ENCODE measurements at places on chromosomes 11 and 22.

GRCh38 chr11:60165951-60166350 lies 16.9 kb downstream of the MS4A6A start:
- no peak for DNase-seq

GRCh38 chr11:83793310-83793709 lies 507.1 kb upstream of the CCDC90B start:
- DNase-seq = no peak

GRCh38 chr11:67470337-67471002 lies 1.4 kb upstream of the TMEM134 start:
- no peak for DNase-seq

GRCh38 chr11:120012245-120012644 lies 125.7 kb downstream of the TRIM29 start:
- no peak for DNase-seq

- no peak for DNase-seq
Measured at GRCh38 chr22:23393721-23394320, 186.3 kb downstream of the IGLL1 start.

- DNase-seq = no peak
Measured at GRCh38 chr11:66271816-66272215, 3.4 kb downstream of the RAB1B start.

DNA sequence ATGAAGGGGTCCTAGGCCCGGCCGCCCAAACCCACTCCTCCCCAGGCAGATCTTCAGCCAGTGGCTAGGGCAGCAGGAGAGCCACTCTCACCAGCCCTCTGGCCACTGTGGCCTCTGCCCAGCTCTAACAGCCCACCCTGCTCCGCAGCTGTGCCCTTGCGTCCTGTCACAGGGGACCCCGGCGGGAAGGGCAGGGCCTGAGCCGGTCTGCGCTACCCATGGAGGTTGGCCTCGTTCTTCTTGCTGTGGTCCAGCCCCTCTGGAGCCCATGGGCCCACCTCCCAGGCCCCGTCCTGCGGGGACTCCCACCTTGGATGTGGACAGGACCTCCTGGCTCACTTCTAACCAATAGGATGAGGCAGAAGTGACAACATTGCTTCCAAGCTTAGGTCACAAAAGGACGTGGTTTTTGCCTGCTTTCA lies 38.3 kb upstream of the TH start:
- no peak for DNase-seq

DNA sequence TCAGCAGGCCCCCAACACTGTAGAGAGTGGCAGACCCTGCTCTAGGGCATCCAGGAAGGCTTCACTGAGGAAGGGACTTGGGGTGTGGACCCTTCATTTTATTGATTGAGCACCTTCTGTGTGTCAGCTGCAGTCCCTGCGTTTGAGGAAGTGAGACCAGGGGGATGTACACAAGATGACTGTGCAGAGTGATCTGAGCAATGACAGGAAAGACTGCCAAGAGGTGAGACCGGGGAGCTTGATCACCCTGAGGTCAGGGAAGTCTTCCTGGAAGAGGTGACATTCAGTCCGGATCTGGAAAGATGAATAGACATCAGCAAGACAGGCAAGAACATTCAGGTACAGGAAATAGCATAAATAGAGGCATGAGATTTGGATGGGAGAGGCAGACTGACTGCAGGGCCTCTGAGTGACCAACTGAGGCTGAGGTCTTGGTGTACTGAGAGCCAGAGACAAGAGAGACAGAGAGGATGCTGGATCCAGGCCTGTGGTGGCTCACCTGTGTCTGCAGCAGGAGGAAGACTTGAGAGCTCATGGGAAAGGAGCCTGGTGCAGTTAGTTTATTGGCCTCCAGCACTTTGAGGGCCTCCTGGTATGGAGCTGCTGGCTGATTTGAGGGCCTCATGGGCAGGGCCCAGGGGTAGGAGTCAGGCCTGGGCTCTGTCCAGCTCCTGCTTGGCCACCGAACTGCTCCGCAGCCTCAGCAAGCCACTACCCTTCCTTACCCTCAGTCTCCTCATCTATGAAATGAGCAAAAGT lies 5.2 kb downstream of the DGAT2 start:
- DNase-seq = no peak

DNA sequence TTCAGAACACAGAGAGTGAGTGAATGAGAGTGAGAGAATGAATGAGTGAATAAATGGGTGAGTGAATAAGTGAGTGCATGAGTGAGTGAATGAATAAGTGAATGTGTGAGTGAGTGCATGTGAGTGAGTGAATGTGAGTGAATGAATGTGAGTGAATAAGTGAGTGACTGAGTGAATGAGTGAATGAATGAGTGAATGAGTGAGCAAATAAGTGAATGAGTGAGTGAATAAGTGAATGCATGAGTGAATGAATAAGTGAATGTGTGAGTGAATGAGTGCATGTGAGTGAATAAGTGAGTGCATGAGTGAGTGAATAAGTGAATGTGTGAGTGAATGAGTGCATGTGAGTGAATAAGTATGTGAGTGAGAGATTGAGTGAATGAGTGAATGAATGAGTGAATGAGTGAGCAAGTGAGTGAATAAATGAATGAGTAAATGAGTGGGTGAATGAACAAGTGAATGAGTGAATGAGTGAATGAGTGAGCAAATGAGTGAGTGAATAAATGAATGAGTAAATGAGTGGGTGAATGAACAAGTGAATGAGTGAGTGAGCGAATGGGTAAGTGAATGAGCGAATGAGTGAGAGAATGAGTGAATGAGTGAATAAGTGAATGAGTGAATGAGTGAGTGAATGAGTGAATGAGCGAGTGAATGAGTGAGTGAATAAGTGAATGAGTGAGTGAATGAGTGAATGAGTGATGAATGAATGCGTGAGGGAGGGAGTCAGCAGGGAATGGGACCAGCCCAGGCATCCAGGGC lies 21.3 kb upstream of the MUC5B start:
- no peak for DNase-seq

DNA sequence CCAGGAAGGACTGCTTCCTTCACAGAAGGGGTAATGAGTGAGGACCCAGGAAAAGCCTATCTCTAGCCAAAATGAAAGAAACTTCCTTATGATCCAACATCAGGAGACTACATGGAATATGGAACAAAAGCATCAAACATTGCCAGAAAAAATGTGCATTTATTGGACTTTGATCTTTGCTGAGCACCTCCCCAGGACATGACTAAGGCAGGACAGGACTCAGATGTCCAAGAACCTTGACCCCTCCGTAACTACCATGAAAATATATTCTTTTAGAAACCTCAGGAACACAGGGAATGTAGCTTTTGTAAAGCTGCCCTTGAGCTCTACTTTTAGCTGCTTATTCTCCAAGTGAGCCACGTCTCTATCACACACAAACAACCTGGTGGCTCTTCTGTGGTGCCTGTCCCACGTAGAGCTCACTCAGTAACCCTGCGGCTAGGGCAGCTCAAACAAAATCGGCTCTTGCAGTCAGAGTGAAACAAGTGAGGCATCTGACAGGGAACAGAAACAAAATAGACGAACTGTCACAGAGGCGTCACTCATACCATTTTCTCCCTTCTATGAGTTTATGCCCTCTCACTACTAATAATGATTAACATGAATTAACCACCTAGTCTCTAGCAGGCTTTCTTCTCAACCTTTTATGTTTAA lies 471.5 kb upstream of the API5 start:
- DNase-seq = no peak

DNA sequence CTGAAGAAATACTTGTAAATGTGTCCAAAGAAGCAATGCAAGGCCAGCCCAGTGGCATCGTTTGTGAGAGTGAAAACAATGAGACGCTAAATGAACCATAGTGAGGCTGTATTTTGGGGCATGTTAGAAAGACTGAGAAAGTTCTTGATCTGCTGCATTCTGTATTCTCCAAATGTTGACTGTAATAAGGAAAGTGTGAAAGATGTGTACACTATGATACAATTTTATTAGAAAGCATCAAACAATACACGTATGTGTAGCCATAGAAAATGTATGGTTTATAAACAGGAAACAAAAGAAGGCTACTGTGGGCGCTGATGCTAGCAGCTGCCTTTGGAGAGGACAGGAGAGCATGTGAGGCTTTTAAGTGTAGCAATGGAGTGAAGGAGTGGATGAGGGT lies 233.5 kb upstream of the E2F8 start:
- no peak for DNase-seq

GRCh38 chr11:133907841-133908241 lies 48.9 kb downstream of the IGSF9B start:
- DNase-seq = no peak

DNA sequence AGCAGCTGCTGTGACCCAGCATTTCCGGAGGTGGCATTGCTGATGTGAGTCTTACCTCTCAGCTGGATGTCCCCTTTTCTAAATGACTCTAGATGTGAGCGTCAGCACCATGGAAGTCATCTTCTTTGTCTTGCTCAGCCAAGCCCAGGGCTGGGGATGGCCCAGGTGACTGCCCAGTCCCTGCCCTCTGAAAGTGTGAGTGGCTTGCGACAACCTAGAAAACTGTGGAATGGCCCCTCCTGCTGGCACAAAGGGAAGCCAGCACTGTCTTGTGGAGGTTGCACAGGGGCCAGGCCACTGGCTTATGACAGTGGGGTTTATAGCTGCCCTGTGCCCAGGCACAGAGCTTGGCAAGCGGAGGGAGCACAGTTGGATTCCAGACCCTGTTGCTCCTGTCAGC lies 6.2 kb downstream of the TUB start:
- DNase-seq = no peak

DNA sequence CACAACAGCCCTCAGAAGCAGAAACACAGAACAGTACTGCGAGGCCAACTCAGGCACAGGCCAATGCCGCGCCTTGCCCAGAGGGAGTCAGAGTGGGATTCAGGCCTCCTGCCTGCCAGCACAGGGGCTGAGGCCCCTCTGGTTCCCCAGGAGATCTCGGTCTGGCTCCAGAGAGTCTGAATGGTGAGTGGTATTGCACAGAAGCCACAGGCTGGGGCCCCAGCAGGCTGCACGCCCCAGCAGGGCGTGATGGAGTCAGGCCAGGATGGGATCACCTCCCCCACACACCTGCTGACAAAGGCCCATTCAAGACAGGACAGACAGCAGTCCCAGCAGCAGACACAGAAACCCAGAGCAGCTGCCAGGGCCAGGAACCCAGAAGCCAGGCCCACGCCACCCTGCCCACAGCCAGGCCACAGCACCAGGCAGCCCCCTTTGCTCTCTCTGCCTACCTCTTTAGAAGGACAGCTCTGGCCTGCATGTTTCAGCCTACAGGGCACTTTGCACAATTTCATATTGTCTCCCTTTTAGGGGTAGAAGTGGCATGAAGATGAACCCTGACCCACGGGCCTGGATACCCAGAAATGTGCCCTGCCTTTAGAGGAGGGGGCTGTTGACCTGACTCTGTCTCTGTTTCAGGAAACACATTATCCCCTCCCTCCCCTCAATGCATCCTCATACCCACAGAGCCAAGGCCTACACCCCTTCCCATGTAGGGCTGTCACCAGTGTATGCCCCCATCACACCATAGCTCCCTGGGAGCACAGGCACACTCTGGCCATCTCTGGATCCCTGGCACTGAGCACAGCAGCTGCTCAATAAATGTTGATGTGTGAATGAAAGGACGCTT lies 6.1 kb downstream of the FXYD6 start:
- DNase-seq = no peak

GRCh38 chr22:19597399-19597735 lies 73.2 kb upstream of the CLDN5 start:
- no peak for DNase-seq

GRCh38 chr11:129239207-129239606 lies 47.1 kb upstream of the ARHGAP32 start:
- DNase-seq = no peak

- no peak for DNase-seq
Measured at GRCh38 chr11:118079491-118079890, 2.6 kb downstream of the TMPRSS4 start.

DNA sequence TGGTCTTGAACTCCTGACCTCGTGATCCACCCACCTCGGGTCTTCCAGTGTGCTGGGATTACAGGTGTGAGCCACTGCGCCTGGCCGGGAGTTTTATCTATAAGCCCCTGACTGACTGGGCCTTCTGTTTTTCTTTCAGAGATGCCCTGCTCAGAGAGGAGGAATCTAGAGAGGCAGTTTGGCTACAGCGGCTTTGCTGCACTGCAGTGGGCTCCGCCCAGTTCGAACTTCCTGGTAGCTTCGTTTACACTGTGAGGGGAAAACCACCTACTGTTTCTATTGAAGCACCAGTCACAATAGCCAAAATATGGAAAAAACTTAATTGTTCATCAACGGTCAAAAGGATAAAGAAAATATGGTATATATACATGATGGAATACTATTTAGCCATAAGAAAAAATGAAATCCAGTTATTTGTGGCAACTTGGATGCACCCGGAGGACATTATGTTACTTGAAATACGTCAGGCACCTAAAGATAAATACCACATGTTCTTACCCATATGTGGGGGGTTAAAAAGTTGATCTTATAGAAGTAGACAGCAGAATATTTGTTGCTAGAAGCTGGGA lies 31.9 kb upstream of the FAM181B start:
- DNase-seq = no peak

- DNase-seq = no peak
Measured at GRCh38 chr22:49659924-49660315, 167.8 kb downstream of the BRD1 start.

- no peak for DNase-seq
Measured at GRCh38 chr11:26753723-26754504, 32.1 kb upstream of the SLC5A12 start.

- no peak for DNase-seq
Measured at GRCh38 chr11:65424205-65425104, 1.9 kb downstream of the NEAT1 start.

DNA sequence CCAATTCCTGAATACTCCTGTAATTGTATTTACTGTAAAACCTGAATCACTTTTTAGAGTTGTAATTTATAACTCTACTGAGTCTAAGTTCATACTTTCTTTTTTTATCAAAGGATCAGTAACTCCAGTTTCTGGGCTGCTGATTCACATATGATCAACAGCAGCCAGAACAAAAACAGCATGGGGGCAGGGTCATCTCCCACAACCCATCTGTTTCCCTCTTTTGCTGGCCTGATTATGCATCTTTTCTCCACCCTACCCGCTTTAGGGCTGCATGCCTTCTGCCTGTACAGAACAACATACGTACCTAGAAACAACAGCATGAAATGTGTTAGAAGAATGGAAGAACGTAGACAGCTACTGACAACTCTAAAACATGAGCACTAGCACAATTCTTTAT lies 76.0 kb downstream of the MRTFA start:
- DNase-seq = no peak

- no peak for DNase-seq
Measured at GRCh38 chr11:65225279-65226102, 36.3 kb upstream of the POLA2 start.

- no peak for DNase-seq
Measured at GRCh38 chr22:46937185-46937584, 174.7 kb downstream of the TBC1D22A start.

GRCh38 chr11:59000003-59000402 lies 60.7 kb downstream of the GLYATL1 start:
- DNase-seq = no peak

- no peak for DNase-seq
Measured at GRCh38 chr11:83956119-83956697, 670.0 kb upstream of the CCDC90B start.

GRCh38 chr11:95242091-95242844 lies 11.3 kb upstream of the SESN3 start:
- DNase-seq = no peak

DNA sequence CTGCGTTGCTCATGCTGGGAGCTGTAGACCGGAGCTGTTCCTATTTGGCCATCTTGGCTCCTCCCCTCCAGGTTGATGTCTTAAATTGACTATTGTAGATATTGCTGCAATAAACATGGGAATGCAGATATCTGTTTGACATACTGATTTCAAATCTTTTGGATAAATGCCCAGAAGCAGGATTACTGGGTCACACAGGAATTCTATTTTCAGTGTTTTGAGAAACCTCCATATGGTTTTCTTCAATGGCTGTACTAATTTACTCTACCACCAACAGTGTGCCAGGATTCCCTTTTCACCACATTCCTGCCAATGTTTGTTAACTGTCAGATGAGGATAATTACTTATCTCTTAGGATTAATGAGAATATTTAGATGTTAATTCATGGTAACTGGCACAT lies 467.0 kb downstream of the LUZP2 start:
- no peak for DNase-seq
